Left lung (tissue), 14 donors: ENCODE measurements at places on chromosomes 5 and 9. TPM values are rescaled to one million over a fixed set of nuclear protein-coding genes. Genes with fewer than 3 reads are reported as not detected.

Gene SEMA6A
- 24.8 TPM for total RNA-seq

Gene ZNF608
- total RNA-seq = 21.9 TPM

Gene FGF1
- total RNA-seq = 1.2 TPM

DNA sequence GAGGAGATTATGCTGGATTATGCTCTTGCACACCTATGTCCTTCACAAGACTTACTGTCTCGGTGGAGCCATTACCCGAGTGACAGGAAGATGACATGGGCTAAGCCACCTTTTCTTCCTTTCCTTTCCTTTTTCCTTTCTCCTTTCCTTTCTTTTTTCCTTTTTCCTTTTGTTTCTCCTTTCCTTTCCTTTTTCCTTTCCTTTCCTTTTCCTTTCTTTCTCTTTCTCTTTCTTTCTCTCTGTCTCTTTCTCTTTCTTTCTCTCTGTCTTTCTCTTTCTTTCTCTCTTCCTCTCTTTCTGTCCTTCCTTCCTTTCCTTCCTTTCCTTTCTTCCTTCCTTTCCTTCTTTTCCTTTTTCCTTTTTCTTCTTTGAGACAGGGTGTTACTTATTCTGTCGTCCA, 202.5 kb downstream of the ARHGEF28 start:
- no peak for DNase-seq

GRCh38 chr5:59115345-59115744, 532.5 kb downstream of the RAB3C start:
- no peak for DNase-seq

GRCh38 chr9:133199648-133200321, 9.3 kb downstream of the OBP2B start:
- peak; percentile 34 for DNase-seq

GRCh38 chr5:94618029-94618492, 343 bp downstream of the KIAA0825 start:
- no peak for DNase-seq

- no peak for DNase-seq
These were observed 185.9 kb downstream of the GRIA1 start for GRCh38 chr5:153676406-153676805.

DNA sequence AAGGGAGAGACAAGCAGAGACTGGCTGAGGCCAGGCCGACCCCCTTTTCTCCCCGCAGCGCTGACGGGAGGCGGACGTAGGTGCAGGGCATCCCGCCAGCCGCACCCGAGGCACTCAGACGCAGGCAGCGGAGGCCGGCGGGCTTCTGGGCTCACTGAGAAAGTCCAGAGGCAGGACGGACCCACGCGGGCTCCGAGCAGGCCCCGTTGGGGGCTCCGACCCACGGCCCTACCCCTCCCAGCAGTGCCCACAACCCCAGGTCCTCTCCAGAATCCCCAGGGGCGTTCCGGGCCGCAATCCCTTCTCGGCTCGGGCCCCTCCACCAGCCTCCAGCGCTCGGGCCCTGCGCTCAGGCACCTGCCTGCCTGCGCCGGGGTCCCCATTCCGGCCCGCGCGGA, 543 bp downstream of the MTMR12 start:
- DNase-seq = peak; percentile 72

GRCh38 chr5:79235634-79236361, at the start of gene JMY:
JMY (plus strand) TSS chr5:79236131; CDS start chr5:79236651, 520 bp downstream.
- peak; percentile 93 for DNase-seq

DNA sequence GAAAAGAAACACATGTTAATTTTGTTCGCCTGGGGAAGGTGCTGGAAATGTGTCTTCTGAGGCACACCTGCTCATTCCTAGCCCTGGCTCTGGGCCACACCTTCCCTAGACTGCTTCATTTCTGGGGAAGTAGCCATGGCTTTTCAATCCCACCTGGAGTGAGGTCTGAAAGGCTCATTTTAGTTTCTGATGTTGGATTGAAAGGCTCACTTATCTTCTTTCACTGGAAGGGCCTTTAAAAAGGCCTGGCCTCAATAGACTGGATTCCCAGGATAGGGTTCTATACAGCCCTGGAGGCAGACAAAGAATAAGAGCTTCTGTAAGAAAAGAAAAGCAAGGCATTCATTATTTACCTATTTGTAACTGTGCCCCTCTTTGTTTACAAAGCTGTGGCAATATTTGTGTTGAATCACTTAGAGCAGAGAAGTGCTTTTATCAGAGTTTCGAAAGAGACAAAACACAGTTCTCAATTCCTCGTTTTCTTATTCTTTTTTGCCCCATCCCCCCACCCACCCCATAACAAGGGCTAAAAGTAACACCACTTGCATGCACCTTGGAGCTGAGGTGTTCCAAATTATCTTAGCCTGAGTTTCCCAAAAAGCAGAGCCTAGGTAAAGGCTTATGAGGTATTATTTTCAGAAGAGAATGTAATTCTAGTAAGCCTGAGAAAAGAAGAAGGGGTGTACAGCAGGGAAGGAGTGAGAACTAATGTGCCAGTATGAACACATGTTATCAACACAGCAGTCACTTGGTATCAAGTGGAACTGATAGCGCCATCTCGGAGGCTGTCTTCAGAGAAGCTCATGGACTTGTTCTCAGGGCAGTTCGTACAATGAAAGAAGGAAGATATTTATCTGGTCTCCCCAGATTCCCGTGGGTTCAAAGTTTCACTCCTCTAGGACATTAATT, 413.1 kb downstream of the KCTD16 start:
- DNase-seq = no peak

DNA sequence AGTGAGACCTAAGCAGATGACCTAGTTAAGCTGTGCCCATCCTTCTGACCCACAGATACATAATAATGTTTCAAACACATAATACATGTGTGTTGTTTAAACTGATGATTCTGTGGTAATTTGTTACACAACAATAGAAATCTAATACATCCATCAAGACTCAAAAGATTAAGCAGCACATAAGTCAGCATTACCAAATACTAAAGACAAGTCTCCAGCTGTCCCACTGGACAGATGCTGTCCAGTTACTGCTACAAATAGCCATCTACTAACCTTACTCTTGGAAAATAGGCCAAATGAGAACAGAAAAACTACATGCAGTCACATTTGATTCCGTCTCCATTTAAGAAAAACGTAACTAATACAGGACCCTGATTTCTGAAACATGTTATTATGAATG, 10.8 kb downstream of the TRMO start:
- DNase-seq = no peak

GRCh38 chr5:113608113-113608596, 94.7 kb downstream of the YTHDC2 start:
- no peak for DNase-seq

- DNase-seq = no peak
These were observed 1567.2 kb upstream of the WWC1 start for GRCh38 chr5:166724284-166724683.

DNA sequence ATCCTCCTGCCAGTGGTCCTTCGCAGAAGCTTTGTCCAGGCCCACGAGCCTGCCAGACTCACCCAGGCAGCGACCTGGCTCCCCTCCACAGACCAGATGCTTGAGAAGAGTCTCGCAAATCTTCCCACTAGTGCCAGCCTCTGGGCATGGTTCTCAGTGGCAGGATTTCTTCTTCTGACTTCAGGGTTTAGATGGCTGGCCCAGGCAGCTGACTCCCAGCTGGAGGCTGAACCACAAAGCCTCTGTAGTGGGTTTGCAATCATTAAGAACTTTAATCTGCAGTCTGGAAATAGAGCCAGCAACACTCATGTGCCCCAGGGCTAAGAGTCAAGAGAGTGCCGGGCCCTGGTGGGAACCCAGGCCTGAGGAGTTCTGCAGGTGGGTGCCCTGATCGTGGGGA, 90.6 kb upstream of the ICE1 start:
- no peak for DNase-seq

GRCh38 chr9:18393340-18394130, 80.4 kb upstream of the ADAMTSL1 start:
- peak; percentile 61 for DNase-seq

DNA sequence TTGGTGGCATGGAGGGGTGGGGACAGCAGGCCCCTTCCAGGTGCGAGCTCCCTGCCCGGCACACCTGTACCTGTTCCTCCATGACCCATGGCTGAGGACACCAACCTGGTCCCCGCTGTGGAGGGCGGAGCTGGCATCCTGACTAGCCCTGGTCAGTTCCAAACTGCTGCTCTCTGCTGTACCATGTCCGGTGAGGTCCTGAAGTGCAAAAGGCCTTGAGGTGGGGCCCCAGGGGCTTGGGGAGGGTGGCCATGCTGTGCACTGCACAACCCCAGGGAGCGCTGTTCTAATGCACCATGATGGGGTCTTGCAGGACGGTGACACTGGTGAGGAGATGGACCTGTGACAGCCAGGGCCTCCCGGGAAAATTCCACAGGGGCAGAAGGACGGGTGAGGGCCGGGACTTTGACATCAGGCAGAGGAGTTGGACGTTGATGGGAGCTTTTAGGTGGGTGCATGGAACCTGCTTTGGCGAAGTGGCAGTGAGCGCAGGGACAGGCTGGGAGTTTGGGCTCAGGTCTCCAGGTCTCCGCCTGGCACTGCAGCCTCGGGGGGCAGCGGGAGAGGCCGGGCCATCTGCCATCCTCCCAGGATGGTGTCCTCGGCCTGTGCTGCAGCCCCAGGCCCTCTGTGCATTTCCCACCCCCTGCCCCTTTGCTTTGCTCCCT, 38.9 kb downstream of the COL5A1 start:
- DNase-seq = peak; percentile 67
